ENCODE measurements at places on chromosomes 3 and 15. TPM values are rescaled to one million over a fixed set of nuclear protein-coding genes. Genes with fewer than 3 reads are reported as not detected.

Gene FRMD5
- 0.47 TPM for total RNA-seq

- peak; percentile 33 for ATAC-seq
Measured at GRCh38 chr15:75030023-75030413, 6.6 kb downstream of the PPCDC start.

- no peak for ATAC-seq
Measured at GRCh38 chr3:152738656-152739055, 96.3 kb upstream of the P2RY1 start.

GRCh38 chr3:130604806-130605205, 87.8 kb downstream of the COL6A6 start:
- no peak for ATAC-seq

GRCh38 chr3:142907996-142908395, 19.1 kb upstream of the PCOLCE2 start:
- no peak for ATAC-seq

Gene LRRC31
- total RNA-seq: not detected

Gene NME9
- total RNA-seq: not detected
